ENCODE measurements at places on chromosomes 6 and 20. TPM values are rescaled to one million over a fixed set of nuclear protein-coding genes. Genes with fewer than 3 reads are reported as not detected.

The C4B gene
- 308 TPM for total RNA-seq

The C6orf141 gene
- not detected for total RNA-seq

The LPIN3 gene
- 2.5 TPM for total RNA-seq

The MCHR2 gene
- total RNA-seq, result not detected

The DNAH8 gene
- 15.6 TPM for total RNA-seq

The RHAG gene
- total RNA-seq, result 0.35 TPM
